ENCODE measurements at places on chromosomes 11 and 22.

- no peak for DNase-seq
Measured at GRCh38 chr22:50434849-50435248, 40.0 kb downstream of the SBF1 start.

DNA sequence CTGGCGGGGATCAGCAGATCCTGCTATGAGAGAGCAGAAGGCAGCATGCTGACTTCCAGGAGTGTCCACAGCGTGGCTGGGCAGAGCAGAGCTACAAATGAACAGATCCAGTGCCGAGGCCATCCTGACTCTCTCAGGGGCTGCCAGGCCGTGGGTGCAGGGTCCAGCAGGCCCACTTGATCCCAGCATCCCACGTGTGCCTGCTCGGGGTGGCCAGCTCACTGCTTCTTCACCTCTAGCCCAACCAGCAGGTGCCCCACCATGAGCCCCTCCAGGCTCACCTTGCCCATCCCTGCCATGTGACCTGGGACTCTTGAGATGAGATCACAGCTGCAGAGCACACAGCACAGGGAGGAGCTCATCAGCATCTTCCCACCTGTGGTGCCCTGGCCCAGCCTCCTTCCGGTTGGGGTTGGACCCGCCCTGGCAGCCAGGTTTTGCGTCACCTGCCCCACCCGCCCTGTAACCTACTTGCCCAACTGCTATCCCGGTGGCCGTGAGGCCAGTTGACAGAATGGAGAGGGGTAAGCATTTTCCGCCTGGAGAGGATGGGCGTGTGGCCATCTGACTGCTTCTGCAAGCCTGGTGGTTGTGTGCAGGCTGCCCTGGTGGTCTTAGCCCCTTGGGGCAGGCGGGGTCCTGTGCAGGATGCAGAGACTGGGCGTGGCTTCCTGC lies 11.0 kb downstream of the TANGO2 start:
- no peak for DNase-seq

- DNase-seq = no peak
Measured at GRCh38 chr11:124041254-124041653, at the start of gene OR10G7. OR10G7 (minus strand) TSS chr11:124041325; CDS start chr11:124039001, 2,324 bp downstream.

- no peak for DNase-seq
Measured at GRCh38 chr11:862696-863022, 20.0 kb downstream of the TSPAN4 start.

DNA sequence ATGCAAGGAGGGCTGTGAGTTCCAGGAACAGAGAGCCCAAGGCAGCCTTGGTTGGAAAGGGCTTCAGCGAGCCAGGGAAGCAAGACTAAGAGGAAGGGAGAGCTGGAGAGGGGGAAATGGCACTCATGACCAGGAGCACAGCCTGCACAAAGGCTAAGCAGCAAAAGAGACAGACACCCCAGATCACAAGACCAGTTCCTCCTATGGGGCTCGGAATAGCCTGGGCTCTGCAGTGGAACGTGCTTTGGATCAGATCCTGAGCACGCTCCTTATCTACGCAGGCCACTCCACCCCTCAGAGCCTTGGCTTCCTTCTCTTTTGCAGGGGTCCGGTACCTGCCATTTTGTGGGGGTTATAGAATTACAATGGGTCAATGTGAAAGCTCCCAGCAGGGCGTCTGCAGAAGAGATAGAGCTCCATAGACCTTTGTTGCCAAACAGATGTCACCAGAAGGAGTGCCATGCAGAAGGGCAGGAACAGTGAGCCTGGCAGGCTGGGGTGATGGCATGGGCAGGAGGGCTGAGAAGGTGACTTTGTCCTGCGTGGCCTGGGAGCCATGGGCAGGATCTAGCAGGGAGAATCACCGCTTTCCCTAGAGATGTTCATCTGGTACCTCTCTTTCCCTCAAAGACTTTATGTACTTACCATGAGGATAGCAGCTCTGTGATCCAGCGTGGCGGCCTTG lies 33.8 kb downstream of the ZC3H7B start:
- DNase-seq = no peak

GRCh38 chr11:104682206-104682605 lies 216.1 kb downstream of the CASP12 start:
- DNase-seq = no peak

- DNase-seq = no peak
Measured at GRCh38 chr22:17717708-17718107, 56.6 kb downstream of the BID start.

DNA sequence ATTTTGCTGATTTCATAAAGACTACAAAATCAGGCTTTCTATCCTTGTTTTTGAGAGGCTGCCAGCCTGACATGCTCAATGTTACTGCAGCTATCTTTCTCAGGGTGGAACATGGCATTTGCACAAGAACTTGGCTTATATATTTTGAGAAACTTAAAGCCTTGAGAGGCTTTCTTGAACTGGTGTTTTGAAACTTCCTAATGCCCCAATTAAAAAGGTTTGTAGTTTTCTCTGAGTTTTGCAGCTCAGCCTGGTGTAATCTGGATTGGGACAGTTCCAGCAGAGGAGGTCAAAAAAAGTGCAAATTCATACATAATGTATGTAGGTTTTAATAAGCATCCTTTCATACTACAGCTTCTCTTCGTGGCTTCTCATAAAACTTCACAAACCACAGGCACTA lies 223.4 kb downstream of the FAM76B start:
- DNase-seq = no peak

DNA sequence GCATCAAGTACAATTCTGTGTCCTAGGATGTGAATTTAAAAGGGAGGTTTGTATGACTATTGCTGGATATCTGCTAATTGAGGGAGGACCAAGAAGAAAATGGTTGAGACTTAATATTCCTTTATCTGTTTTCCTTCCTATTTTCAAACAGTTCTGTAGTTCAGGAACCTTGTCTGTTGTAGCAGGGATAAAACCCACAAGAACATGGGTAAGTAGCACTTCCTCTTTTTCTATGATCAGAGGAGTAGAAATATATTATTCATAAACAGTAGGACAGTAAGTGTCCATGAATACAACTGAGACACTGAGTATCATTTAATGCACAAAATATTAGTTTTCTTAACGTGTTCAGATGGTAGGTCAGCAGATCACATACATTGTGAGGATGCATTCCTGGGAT lies 7.6 kb downstream of the MS4A3 start:
- DNase-seq = no peak

Measured in DMS79 treated with DMSO at 0.1 percent for 48 hours (cell line).